IMR-90 (cell line): ENCODE measurements at places on chromosomes 6 and 20. TPM values are rescaled to one million over a fixed set of nuclear protein-coding genes. Genes with fewer than 3 reads are reported as not detected.

The SAPCD1 gene
- total RNA-seq, result not detected in 2 replicates

The CDH22 gene
- not detected in 2 replicates for total RNA-seq

The LBP gene
- total RNA-seq, result not detected in 2 replicates

The BLOC1S5 gene
- 17.2 and 18.3 TPM in 2 replicates for total RNA-seq

The DACT2 gene
- not detected in 2 replicates for total RNA-seq

The WFDC6 gene
- total RNA-seq, result not detected in 2 replicates

The PRDM1 gene
- total RNA-seq, result 2.3 and 6.9 TPM in 2 replicates

The ENPP3 gene
- under 0.01 TPM in 1 of 2 replicates, not detected in the other for total RNA-seq

The CALHM5 gene
- 10.6 and 10.8 TPM in 2 replicates for total RNA-seq

The PARD6B gene
- 0.90 and 1.4 TPM in 2 replicates for total RNA-seq

The HLA-DRB1 gene
- total RNA-seq, result not detected in 2 replicates

The PIM1 gene
- 6.1 and 7.2 TPM in 2 replicates for total RNA-seq

The ERVFRD-1 gene
- not detected in 2 replicates for total RNA-seq

The CRIP3 gene
- total RNA-seq, result not detected in 2 replicates

DNA sequence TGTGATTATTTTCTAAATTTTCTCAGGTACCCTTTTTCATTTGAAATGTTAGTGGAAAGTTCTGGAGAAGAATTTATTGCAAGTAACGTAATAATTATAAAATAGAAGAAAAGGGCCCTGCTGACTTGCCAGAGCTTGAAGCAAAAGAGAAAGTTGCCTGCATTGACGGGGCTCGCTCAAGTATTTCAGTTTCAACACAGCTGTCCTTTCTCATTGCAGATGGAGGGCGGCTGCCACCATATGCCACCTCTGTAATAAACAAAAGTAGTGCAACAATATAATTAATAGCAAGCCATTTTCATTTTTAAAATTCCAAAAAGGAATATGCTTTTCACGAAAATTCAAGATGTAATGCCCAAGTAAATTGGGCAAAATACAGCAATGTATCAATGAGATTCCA is 246.2 kb downstream of the PACRG start:
- H3K4me3 ChIP-seq, result no peak overlapping the region
- H3K27ac ChIP-seq, result no peak overlapping the region
- no peaks in the 10 kb centered on the region for H3K4me1 ChIP-seq
- no peaks in the 10 kb centered on the region for H3K36me3 ChIP-seq
- DNase-seq, result no peak

- H3K36me3 ChIP-seq, result no peaks in the 10 kb centered on the region
- no peak for DNase-seq
- H3K4me1 ChIP-seq, result no peaks in the 10 kb centered on the region
- no peak overlapping the region for H3K4me3 ChIP-seq
- peaks cover 30% of the 10 kb centered on the region for H3K27me3 ChIP-seq
- no peak overlapping the region for H3K27ac ChIP-seq
Observed at GRCh38 chr6:44685213-44685612, 297.7 kb downstream of the CDC5L start.

- peaks cover 7% of the 10 kb centered on the region; the same call in 1 of the 2 replicates for H3K4me1 ChIP-seq
- no peak overlapping the region for H3K4me3 ChIP-seq
- no peak for DNase-seq
- no peaks in the 10 kb centered on the region for H3K27me3 ChIP-seq
- H3K27ac ChIP-seq, result no peak overlapping the region
Observed at GRCh38 chr20:35502352-35502751, 27.1 kb downstream of the C20orf173 start.

DNA sequence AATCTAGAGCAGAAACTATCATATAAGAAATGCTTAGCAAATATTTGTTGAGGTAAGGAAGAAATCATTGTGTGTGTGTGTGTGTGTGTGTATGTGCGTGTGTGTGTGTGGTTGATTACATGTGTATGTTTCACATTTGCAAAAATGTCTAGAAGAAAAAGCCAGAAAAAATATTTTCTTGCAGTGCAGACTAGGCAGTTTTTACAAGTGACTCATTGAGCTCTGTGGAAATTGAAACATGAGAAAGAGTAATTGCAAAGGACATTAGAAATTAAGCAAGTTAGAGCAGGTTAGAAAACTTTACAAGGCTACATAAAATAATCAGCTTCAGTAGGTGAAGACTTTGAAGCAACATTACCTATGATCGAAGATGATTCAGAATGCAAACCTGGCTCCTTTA is 669.0 kb upstream of the EYS start:
- H3K4me3 ChIP-seq, result no peak overlapping the region
- no peaks in the 10 kb centered on the region for H3K27me3 ChIP-seq
- H3K27ac ChIP-seq, result no peak overlapping the region
- no peaks in the 10 kb centered on the region for H3K4me1 ChIP-seq
- no peaks in the 10 kb centered on the region for H3K36me3 ChIP-seq

- H3K4me1 ChIP-seq, result no peaks in the 10 kb centered on the region
- no peak overlapping the region for H3K27ac ChIP-seq
- H3K4me3 ChIP-seq, result no peak overlapping the region
Observed at GRCh38 chr20:62293111-62293784, 9.5 kb upstream of the ADRM1 start.

GRCh38 chr6:1657771-1658165 is 48.1 kb downstream of the FOXC1 start:
- H3K4me3 ChIP-seq, result no peak overlapping the region
- H3K27ac ChIP-seq, result no peak overlapping the region
- no peak for DNase-seq
- H3K4me1 ChIP-seq, result peaks cover 11% of the 10 kb centered on the region
- no peaks in the 10 kb centered on the region for H3K27me3 ChIP-seq

GRCh38 chr20:7792150-7792869 is 147.9 kb downstream of the HAO1 start:
- DNase-seq, result no peak
- H3K27me3 ChIP-seq, result no peaks in the 10 kb centered on the region
- no peaks in the 10 kb centered on the region for H3K36me3 ChIP-seq

- H3K27me3 ChIP-seq, result no peaks in the 10 kb centered on the region
- no peaks in the 10 kb centered on the region for H3K36me3 ChIP-seq
- no peak overlapping the region for H3K27ac ChIP-seq
- DNase-seq, result no peak
- no peak overlapping the region for H3K4me3 ChIP-seq
Observed at GRCh38 chr6:44921798-44922197, 406.3 kb upstream of the RUNX2 start.

DNA sequence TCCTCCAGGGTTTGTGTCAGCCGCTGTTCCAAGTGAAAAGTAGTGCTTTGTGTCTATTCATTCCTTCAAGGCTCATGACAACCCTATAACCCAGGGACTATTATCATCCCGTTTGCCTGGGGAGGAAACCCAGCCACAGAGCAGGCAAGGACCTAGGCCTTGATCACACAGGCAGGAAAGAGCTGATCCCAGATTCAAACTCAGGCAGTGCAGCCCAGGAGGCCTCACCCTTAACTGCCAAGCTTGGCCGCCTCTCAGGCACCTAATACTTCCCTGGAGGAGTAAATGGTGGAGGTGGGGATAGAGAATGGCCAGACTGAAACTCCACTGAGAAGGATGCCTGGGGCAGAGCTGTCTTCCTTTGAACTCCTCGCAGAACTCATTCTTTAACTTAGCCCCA is 215.1 kb upstream of the QKI start:
- no peaks in the 10 kb centered on the region for H3K4me1 ChIP-seq
- no peaks in the 10 kb centered on the region for H3K27me3 ChIP-seq
- no peak overlapping the region for H3K4me3 ChIP-seq
- no peak for DNase-seq
- H3K36me3 ChIP-seq, result no peaks in the 10 kb centered on the region

GRCh38 chr6:53284901-53285300 is 63.8 kb downstream of the ELOVL5 start:
- H3K4me3 ChIP-seq, result no peak overlapping the region
- DNase-seq, result no peak
- H3K27me3 ChIP-seq, result no peaks in the 10 kb centered on the region
- H3K36me3 ChIP-seq, result peaks cover 10% of the 10 kb centered on the region; the same call in 1 of the 2 replicates
- H3K4me1 ChIP-seq, result no peaks in the 10 kb centered on the region; the same call in 1 of the 2 replicates

DNA sequence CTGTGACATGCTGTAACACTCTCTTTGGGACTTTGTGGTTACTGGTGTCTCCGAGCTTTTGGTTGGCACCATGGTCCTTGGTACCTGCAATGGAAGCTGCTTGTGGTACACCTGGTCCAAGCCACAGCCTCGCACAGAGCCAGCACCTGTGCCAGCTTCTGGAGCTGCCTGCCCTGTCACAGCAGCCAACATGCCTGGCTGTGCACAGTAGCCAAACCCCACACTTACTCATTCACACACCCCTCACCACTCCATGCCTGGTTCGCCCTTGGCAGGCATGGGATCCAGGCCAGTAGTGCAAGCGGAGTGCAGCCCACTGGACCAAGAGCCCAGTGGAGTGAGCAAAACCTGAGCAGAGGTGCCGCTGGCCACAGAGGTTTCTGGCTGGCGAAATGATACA is 459.9 kb downstream of the TBC1D32 start:
- no peak for DNase-seq
- no peaks in the 10 kb centered on the region for H3K4me1 ChIP-seq
- no peaks in the 10 kb centered on the region for H3K36me3 ChIP-seq
- H3K4me3 ChIP-seq, result no peak overlapping the region
- no peaks in the 10 kb centered on the region for H3K27me3 ChIP-seq

- no peak overlapping the region for H3K27ac ChIP-seq
- no peak overlapping the region for H3K4me3 ChIP-seq
- no peaks in the 10 kb centered on the region for H3K4me1 ChIP-seq
- no peaks in the 10 kb centered on the region for H3K27me3 ChIP-seq
- no peak for DNase-seq
Observed at GRCh38 chr6:95572098-95572497, 5.2 kb upstream of the MANEA start.

DNA sequence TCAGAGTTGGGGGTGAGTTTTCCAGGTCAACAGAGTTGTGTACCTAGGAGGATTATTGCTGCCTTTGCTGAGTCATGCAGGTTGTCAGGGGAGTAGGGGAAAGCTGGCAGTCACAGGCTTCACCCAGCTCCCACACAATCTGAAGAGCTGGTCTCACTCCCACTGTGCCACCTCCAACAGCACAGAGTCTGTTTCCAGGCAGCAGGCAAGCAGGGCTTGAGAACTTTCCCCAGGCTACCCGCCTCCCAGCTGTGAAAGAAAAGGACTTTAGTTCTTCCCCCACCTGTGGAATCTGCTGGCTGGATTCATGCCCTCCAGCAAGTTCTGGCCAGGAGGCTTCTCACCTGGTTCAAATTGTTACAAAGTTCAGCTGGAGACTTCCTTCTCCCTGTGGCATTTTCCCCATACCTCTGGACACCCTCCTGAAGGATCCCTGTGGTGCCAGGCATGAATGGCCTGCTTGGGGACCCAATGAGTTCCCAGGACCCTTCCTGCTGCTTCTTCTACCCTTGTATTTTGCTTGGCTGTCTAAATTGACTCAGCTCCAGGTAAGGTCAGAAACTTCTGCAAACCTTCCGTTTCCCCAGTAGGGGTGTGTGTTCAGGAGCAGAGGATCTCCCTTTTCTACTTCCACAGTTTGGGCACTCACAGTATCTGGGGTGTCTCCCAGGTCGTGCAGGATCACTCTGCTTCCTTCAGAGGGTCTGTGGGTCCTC is 378.1 kb upstream of the MAN1A1 start:
- no peaks in the 10 kb centered on the region for H3K27me3 ChIP-seq
- no peak for DNase-seq
- H3K36me3 ChIP-seq, result no peaks in the 10 kb centered on the region
- H3K4me3 ChIP-seq, result no peak overlapping the region
- H3K27ac ChIP-seq, result no peak overlapping the region

DNA sequence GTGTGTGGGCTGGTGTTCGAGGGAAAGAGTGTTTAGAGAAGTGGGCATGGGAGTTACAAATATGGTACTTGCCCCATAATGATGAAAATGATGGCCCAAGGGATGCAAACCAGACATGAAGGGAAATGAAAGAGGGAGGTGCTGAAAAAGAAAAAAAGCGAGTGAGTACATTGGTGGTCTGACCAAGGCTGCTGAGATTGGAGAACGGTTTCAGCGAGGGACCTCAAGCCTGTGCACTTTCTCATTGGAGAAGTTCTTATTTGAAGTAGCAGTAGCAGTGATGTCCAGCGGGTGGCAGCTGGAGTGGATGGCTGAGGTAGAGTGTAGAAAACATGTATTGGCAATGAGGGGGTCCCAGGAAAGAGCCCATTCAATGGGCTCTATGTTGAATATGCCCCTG is 54.8 kb downstream of the TNFAIP3 start:
- H3K36me3 ChIP-seq, result no peaks in the 10 kb centered on the region
- no peak overlapping the region for H3K4me3 ChIP-seq
- H3K27ac ChIP-seq, result no peak overlapping the region
- no peaks in the 10 kb centered on the region for H3K27me3 ChIP-seq
- peaks cover 12% of the 10 kb centered on the region; the same call in 1 of the 2 replicates for H3K4me1 ChIP-seq

GRCh38 chr6:167906899-167907298 is 80.2 kb downstream of the AFDN start:
- no peak overlapping the region for H3K27ac ChIP-seq
- peaks cover 2% of the 10 kb centered on the region; the same call in 1 of the 2 replicates for H3K36me3 ChIP-seq
- DNase-seq, result no peak
- no peaks in the 10 kb centered on the region for H3K27me3 ChIP-seq
- H3K4me3 ChIP-seq, result no peak overlapping the region

DNA sequence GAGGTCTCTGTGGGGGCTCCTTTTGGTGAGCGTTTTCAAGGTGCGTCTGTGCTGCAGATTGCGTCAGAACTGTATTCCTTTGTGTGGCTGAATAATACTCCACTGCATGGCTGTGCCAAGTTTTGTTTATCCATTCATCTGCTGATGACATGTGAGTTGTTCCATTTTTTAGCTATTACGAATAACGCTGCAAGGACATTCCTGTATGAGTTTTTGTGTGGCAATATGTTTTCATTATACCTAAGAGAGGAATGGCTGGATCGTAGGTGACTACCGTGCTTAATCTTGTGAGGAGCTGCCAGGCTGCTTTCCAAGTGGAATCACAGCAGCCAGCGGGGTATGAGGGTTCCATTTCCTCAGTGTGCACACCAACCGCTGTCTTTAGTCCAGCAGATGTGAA is 1.1 kb upstream of the DACT2 start:
- H3K36me3 ChIP-seq, result no peaks in the 10 kb centered on the region
- H3K27ac ChIP-seq, result no peak overlapping the region
- DNase-seq, result no peak

DNA sequence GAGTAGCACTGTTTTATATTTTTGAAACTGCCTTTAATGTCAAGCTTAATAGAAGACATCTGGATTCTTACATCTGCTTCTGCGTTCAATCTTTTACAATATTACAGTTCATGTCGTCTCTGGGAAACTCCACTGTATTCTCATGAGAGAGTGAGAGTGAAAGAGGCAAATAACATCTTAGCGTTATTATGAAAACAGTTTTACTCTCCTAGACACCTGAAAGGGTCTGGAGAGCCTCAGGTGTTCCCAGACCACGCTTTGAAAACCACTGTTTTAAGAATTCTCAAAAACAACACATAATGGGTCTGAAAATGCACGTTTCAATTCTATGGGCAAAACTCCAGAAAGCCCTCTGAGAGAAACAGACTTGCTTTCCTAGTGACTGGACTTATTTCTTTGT is 63.3 kb downstream of the ARHGAP18 start:
- peak; percentile 27 for DNase-seq
- H3K4me3 ChIP-seq, result no peak overlapping the region; the same call in 1 of the 2 replicates

DNA sequence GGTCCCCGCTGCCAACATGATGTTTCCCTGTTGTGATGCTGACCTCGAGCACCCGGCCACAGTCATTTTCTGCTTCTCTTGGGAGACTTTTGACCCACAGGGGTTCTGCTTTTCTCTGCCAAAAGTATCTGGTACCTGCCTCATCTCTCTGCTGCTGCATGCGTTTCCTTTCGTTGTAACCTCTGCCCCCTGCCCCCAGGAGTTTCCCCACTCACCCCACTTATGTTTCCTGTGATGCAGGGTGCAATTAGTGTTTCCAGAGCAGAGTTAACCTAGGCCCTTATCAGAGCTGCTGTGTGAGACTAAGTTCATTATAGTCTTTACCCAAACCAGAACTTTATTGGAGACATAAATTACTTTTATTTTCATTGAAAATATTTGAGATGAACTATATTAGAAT is 65.2 kb upstream of the EDN3 start:
- H3K27ac ChIP-seq, result no peak overlapping the region
- H3K4me1 ChIP-seq, result no peaks in the 10 kb centered on the region
- DNase-seq, result no peak
